ENCODE measurements at places on chromosomes 16 and 17. TPM values are rescaled to one million over a fixed set of nuclear protein-coding genes. Genes with fewer than 3 reads are reported as not detected.

DNA sequence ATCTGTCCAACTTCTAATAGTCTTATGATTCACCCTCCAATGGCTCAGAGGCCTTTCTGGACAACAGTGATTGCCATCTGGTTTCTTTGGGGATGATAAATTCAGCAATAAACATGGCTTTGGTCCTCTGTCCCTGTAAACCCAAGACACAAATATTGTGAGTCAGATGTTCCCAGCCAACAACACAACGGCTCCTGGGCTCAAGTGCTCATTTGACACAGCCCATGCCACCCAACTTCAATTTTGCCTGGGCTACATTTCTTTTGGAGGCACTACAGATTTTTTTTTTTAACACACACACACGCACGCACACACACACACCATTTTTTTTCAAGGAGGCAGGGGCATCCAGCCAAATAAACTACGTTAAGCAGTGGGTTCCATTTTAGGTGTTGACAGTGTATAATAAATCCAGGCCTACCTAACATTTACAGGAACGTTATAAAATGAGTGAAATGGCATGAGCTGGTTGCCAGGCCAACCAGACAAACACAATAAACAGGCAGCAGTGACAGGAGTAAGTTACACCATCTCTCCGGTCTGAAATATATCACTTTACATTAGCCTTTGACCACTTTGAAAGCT, 939.9 kb upstream of the SOX9 start:
- H3K36me3 ChIP-seq: no peaks in the 10 kb centered on the region
- no peaks in the 10 kb centered on the region for H3K4me1 ChIP-seq
- no peaks in the 10 kb centered on the region for H3K27me3 ChIP-seq
- DNase-seq: no peak

DNA sequence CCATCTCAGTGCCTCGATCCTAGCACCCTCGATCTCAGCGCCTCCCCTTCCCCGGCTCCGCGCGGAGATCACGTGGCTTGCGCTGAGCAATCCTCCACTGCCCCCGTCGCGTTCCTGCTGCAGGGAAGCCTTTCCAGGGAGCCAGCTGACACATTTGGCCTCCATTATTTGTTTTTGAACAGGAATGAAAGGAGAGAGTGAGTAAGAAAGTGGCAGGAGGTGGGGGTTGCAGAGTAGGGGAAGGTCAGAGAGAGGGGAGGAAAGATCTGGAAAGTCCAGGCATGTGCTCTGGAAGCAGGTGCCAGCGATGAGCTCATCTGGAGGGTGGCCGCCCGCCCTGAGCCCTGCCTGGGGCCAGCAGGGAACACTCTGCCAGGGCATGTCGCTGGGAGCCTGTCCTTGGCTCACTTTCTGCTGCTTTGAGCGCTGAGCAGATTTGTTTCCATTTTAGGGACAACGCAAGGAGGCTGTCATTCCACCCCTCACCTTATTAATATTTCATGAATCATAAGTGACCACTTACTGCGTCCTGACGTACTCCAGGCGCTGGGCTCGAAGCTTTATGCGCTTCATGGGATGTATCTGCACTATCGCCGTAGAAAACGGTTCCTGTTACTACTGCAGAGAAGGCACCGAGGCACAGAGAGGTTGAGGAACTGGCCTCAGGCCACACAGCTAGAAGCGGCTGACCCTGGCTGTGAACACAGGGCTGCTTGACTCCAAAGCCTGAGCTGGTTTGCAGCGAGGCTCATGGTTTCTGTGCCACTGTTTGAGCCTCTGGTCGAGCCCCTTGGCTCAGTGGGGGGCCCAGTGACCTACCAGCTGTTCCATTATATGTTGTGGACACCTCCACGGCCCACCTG, 283.1 kb downstream of the SEC14L1 start:
- peaks cover 42% of the 10 kb centered on the region for H3K4me1 ChIP-seq
- H3K27ac ChIP-seq: peak overlapping the region; percentile 73

DNA sequence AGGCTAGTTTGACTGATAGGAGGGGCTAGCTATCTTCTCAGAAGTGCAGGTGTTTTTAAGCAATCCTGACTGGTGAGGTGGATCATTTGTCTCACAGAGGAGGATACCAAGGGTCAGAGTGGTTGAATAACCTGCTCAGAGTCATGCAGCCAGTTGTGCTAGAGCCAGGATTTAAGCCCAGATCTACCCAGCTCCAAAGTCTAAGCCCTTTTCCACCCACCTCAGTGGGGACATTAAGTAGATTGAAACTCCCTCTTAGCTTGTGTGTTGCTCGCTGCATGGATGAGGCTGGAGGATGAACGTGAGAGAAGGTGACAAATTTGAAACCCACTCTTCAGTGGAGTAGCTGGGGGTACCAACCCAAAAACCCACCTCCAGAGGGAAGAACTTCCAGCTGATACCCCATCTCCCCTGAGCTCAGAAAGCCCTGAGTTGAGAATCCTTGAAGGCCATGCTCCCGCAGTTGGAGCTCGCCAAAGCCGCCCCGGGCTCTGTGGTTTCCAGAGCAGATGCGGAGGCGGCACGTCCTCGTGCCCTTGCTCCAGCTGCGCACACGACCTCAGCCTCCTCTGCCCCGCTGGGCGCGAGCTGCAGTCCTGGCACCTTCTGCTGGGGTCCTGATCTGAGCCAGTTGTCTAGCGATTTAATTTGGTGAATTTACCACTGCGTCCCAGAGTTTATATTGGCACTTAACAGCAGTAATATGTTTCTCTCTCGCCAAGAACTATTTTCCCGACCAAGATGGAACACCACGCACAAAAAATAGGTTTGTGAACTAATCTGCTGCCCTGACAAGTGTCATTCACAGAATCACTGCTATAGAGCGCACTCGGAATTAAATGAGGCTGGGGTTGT, 159.5 kb downstream of the CCDC182 start:
- H3K36me3 ChIP-seq: no peaks in the 10 kb centered on the region
- H3K4me1 ChIP-seq: peaks cover 17% of the 10 kb centered on the region
- H3K27me3 ChIP-seq: no peaks in the 10 kb centered on the region
- H3K27ac ChIP-seq: no peak overlapping the region
- no peak for DNase-seq
- H3K4me3 ChIP-seq: no peak overlapping the region

DNA sequence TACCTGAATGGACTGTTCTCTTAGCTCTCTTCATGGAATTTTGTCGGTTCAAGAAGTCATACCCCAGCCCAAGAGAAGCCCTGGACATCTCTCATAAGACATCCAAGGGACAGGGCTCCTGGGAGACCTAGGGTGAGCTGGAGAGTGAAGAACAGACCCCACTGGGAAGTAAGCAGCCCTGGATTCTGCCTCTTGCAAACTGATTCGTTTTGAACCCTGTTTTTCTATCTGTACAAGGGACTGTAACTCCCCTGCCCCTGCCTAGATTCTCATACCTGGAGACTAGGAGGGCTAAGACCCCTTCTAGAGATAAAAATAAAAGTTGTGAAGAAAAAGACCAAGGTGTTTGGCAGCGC, 449 bp downstream of the CCL3L1 start:
- no peak overlapping the region for H3K4me3 ChIP-seq
- no peak overlapping the region for H3K27ac ChIP-seq
- H3K36me3 ChIP-seq: no peaks in the 10 kb centered on the region
- H3K4me1 ChIP-seq: no peaks in the 10 kb centered on the region
- no peak for DNase-seq
- peaks cover 12% of the 10 kb centered on the region for H3K27me3 ChIP-seq

- DNase-seq: no peak
- peaks cover 5% of the 10 kb centered on the region for H3K4me1 ChIP-seq
- H3K36me3 ChIP-seq: no peaks in the 10 kb centered on the region
- no peak overlapping the region for H3K27ac ChIP-seq
Measured at GRCh38 chr17:21275047-21275578, 9.4 kb upstream of the MAP2K3 start.

- no peaks in the 10 kb centered on the region for H3K4me1 ChIP-seq
- peak; percentile 57 for DNase-seq
- no peak overlapping the region for H3K27ac ChIP-seq
- no peak overlapping the region for H3K4me3 ChIP-seq
Measured at GRCh38 chr16:85878875-85879274, 20.1 kb upstream of the IRF8 start.

DNA sequence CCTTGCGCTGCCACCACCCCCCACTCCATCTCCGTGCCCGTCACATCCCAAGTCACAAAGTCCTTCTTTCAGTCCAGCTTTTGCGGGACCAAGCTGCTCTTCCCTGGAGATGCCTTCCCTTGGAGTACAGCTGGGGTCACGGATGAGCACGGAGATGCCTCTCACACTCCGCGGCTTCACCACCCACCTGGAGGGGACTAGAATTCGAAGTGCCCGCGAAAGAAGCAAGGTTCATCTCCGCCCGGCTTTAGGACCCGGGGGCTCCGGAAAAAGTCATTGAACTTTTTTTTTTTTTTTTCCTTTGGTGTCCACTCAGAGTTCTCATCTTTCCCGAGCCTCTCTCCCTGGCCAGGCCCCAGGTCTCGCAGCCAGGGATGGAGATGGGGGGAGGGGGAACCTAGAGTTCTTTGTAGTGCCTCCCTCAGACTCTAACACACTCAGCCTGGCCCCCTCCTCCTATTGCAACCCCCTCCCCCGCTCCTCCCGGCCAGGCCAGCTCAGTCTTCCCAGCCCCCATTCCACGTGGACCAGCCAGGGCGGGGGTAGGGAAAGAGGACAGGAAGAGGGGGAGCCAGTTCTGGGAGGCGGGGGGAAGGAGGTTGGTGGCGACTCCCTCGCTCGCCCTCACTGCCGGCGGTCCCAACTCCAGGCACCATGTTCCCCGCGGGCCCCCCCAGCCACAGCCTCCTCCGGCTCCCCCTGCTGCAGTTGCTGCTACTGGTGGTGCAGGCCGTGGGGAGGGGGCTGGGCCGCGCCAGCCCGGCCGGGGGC, at the start of gene FKBP10:
Gene FKBP10 (plus strand): TSS at position 624 of the 771 bp plus-strand sequence. CDS start 31 bp downstream, at position 655.
- H3K36me3 ChIP-seq: no peaks in the 10 kb centered on the region
- H3K4me1 ChIP-seq: peaks cover 18% of the 10 kb centered on the region
- H3K4me3 ChIP-seq: peak within 1 kb of the TSS; percentile 92
- peak; percentile 90 for DNase-seq

GRCh38 chr16:89040391-89040790, 53.3 kb upstream of the ACSF3 start:
- H3K4me1 ChIP-seq: no peaks in the 10 kb centered on the region
- H3K4me3 ChIP-seq: no peak overlapping the region
- H3K27ac ChIP-seq: no peak overlapping the region

The MPO gene
- total RNA-seq: not detected

The PRR11 gene
- total RNA-seq: 2.7 TPM

The MMP2 gene
- total RNA-seq: 44.3 TPM

The CCDC154 gene
- 0.32 TPM for total RNA-seq

The MARVELD3 gene
- total RNA-seq: not detected

The KLHDC4 gene
- 22.7 TPM for total RNA-seq

The PRAC2 gene
- total RNA-seq: not detected

The CPNE7 gene
- 0.88 TPM for total RNA-seq
